ENCODE measurements at places on chromosomes 1 and 21.

DNA sequence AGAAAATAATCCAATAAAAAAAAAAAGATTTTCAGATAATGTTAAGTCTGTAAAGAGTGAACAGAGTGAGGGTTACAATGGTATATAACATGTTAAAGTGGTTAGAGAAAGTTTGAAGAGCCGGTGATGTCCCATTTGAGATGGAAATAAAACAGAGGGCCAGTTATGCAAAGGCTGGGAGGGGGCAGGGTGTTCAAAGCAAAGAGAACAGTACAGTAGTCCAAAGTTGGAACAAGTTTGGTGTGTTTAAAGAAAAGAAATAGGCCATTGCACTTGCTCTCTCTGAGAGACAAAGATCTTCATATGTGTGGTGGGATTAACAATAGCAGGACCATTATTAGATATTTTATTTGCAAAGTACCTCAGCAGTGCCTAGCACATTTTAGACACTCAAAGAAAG lies 179.5 kb upstream of the PKN2 start:
- DNase-seq, result no peak

DNA sequence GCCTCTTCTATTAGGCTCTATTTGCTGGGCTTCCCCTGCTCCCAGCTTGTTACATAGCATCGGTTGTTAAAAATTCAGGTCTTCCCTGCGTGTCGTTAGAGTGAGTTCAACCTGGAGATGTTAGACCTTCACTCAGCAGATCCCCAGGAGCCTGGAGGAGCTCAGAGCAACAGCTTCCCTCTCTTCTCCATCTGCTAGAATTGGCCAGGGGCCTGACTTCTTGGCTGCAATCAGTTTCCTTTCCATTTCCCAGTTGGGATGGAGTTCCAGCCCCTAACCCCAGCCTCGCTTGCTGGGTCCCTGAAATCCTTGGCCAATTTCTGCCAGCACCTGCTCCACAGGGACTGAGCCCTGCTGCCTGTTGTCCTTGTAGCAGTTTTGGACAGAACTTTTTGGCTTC lies 55.9 kb downstream of the MT1HL1 start:
- no peak for DNase-seq

DNA sequence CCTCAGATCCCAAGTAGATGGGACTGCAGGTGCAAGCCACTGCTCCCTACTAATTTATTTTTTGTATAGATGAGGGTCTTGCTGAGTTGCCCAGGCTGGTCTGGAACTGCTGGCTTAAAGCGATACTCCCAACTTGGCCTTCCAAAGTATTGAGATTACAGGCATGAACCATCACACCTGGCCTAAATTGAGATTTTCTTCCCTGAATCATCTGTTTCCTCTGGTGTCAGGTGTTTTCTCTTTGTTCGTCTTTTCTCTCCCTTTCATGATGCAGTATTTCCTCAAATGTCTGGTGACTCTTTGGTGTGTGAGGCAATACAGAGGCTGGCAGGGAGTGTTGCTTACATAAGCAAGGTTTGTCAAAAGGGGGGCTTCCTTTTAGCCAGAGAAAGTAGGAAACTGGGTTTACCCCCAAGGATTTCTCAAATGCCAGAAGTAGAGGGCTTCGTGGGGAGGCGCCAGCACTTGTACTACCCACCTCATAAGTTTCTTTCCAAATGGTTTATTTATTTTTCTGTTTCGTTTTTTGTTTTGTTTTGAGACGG lies 27.6 kb downstream of the CLDN14 start:
- peak; percentile 26 for DNase-seq

GRCh38 chr1:29279406-29279805 lies 43.1 kb downstream of the PTPRU start:
- no peak for DNase-seq

GRCh38 chr1:51219022-51219421 lies 17.1 kb upstream of the RNF11 start:
- no peak for DNase-seq
